Stimulated activated naive B cell treated with anti-CD40 and anti-IgM and Interleukin-4, amounts not matched to agents 10 μg/mL and 1 μg/mL and 100 μg/mL, for 72 hours (primary cell): ENCODE measurements at places on chromosomes 3 and 15.

- no peak for DNase-seq
Observed at GRCh38 chr15:72062319-72062718, 55.6 kb downstream of the MYO9A start.

DNA sequence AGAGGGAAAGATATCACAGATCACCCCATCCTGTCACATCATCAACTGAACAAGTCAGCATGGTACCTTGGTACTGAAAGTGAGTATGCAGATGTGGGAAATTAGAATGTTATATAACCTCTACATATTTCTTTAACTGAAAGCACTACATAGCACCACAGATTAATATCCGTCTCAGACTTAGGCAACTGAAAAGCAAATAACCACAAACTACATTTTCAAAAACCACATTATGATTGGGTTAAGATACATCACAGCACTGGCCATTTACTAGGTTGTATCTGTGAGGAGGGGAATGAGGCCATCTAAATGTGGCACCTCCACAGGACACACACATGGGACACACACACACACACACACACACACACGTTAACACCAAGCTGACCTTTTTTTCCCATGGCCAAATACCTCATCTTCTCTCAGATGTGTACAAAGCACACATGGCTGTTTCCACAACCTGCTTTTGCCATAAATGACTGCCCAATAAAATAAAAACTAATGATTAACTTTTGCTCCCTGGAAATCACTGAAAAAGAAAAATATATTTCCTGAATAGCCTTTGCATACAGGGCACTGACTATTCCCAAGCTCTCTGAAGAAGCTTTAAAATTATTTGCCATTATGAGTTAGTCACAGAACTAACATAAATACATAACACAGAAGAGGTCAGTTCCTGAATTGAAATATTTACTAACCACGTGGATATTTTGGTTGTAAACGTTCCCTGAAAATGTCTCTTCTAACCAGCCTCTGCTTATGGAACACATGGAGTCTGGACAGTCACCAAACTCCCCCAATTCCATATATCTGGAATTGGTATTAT lies 60.1 kb downstream of the SUMF1 start:
- DNase-seq = no peak

DNA sequence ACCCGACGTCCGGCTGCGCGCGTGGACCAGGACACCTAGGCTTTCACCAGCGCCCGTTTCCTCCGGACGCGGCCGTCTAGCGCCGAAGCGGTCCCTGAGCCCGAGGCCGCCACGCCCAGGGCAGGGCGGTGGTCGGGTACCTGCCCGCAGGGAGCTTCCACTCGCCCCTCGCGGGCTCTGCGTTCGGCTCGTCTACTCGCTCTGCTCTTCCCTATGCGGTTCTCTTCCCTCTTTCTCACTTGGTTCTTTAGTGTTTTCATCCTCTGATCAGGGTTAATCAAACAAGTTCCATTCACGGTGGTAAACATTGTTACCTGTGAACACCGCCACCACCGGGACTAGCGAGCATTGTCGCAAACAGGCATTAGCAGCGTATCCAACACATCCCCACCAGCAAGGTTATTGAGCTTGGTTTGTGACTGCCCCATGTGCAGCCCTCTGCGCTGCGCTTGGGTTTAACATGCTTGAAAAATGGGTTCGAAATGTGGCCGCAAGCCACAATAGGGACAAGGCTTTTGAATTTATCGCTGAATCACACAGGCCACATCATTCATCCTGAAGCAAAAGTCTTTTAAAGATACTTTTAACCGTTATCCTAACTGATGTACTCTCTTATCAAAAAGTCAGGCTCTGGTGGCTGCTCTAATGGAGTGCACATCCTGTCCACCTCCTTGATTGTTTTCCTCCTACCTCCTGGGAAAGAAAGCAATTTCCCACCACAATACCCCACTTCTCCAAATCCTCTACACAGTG lies 843 bp upstream of the CD47 start:
- no peak for DNase-seq

DNA sequence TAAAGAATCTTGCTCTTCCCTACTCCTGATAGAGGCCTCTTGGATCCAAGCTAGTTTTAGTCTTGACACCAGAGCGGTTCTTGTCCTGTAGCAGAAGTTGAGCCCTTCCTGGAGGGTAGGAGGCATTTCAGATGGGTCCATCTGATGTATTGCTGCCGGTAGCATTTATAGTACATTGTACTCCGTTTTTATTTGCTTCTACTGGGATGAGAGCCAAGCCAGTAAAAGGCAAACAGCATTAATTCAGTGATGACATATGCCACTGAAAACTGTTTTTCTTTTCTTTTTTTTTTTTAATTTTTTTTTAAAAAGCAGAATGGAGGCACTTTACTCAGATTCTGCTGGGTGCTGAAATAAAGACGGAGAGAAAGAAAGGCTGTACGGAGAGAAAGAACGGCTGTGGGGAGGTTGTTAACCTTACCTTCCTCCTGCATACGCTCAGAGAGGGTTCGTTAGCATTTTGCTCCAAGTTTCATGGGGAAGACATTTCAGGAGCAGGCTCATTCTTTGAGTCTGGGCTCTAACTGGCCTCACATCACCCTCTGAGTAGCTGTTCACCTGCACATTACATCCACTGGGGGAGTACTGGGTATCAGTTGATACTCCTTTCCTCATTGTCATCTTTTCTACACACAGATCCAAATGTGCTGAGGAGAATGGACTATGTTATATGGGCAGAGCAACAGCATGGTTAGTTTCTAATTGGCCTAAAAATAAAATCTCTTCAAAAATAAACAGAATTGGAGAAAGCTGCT lies 161.5 kb downstream of the FEZF2 start:
- DNase-seq = no peak

- no peak for DNase-seq
Observed at GRCh38 chr3:132867956-132868355, 145.7 kb upstream of the NPHP3 start.

GRCh38 chr3:110743202-110743601 lies 328.4 kb upstream of the NECTIN3 start:
- no peak for DNase-seq

DNA sequence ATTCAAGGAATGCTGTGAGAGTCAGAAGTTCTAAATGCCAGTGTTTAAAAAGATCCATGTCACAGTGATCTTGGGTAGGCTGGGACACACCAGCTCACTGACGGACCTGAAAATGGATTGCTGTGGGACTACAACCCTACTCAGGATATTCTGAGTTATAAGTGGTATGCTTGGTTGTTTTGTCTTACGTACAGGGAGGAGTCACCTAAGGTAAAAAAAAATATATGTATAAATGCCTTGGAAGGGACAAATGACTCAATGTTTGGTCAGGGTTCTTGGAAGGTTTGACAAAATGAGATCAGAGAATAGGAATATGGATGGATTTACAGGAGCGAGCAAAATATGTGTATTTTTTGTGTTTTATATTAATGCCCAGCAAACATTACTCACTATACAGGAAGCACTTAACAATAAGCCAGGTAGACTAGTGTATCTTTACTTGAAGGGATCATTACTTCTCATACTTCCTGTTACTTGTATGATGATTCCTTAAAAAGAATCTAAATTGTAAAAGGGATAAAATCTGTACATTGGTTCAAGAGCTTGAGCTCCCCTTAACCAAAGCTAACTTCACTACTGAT lies 767.3 kb downstream of the GBE1 start:
- DNase-seq = no peak

- DNase-seq = no peak
Observed at GRCh38 chr3:6779140-6779539, 81.8 kb upstream of the GRM7 start.

- DNase-seq = no peak
Observed at GRCh38 chr15:98525661-98526001, 122.7 kb upstream of the IGF1R start.

GRCh38 chr3:150409512-150410310 lies 1.6 kb downstream of the TSC22D2 start:
- peak; percentile 61 for DNase-seq

DNA sequence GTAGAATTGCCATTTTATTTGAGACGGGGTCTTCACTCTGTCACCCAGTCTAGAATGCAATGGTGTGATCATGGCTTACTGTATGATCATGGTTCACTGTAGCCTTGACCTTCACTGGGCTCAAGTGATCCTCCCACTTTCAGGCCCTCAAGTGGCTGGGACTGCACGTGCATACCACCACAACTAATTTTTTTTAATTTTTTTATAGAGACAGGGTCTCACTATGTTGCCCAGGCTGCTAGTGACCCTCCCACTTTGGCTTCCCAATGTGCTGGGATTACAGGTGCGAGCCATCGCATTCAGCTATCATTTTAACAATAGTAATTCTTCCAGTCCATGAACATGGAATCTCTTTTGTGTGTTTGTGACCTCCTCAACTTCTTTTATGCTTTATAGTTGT lies 11.9 kb downstream of the EPM2AIP1 start:
- DNase-seq = no peak

GRCh38 chr3:197595470-197596185 lies 39.9 kb upstream of the BDH1 start:
- DNase-seq = no peak

- DNase-seq = no peak
Observed at GRCh38 chr3:184503647-184504046, 57.9 kb upstream of the EPHB3 start.

DNA sequence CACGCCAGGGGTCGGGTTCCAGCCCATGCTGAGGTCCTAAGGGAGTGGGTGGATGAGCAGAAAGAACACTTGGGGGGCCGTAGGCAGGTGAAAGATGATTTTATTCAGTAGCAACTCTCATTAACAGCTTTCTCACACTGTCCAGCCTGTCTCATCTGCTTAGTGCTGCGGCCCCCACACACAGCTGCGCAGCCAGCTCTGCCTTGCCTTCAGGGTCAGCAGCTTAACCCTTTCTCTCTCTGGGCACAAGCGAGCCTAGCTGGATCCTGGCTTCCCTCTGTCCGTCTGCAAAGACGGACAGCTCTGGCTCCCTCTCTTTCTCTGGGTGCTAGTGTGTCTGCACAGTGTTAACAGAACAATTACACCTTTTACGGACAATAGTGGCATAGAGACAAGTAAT lies 21.3 kb downstream of the NPAP1 start:
- DNase-seq = no peak

DNA sequence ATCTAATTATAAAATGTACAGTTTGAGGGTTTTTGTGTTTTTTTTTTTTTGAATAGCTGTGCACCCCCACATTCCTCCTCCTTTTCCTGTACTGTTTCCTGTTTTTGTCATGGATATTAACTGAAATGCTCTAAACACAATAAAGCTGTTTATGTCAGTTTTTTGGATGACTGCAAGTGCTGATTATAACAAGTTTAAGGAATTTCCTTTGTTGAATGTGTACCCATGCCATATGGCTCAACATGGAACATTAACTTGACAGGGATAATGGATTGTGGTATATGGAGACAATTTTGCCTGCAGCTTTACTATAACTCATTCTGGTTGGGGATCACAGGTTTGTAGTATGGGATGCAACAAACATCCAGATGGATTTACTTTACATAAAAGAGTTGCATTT lies 216.4 kb downstream of the TCF12 start:
- no peak for DNase-seq

DNA sequence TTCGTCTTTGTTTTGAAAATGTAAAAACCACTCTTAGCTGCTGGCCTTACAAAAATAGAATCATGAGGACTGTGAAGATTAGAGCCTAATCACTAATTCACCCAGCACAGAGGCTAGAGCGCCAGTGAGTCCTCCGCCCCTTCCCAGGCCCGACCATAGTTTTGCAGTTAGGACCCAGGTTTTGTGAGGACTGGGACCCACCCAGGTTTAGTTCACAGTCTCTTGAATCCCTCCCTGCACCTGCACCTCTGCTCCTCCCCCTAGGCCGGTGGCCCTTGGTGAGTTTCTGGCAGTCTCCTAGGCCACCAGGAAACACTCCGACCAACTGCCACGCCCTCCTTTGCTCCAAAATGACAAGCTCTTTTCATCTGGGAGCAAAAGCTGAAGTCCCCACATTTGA lies 136.0 kb upstream of the CCDC54 start:
- DNase-seq = peak; percentile 2

DNA sequence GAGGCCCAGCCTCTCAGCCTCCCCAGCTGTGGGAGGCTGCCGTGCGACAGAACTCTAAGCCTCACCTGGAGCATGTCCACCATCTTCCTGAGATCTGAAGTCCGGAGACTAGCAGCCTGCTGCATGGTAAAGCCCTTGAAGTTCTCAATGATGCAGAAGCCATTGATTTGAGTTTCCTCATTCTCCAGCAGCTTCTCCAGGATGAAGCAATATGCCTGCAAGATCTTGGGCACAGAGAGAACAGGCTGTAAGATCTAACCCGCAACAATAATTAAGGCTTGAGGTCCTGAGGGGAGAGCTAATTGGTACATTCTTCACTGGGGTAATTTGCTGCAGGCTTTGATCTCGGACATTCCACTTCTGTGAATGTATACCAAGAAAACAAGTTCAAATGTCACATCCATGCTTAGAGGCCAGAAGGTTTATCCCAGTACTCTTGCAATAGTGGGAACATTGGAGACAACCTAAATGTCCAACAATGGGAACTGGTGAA lies 9.7 kb downstream of the RLBP1 start:
- no peak for DNase-seq

DNA sequence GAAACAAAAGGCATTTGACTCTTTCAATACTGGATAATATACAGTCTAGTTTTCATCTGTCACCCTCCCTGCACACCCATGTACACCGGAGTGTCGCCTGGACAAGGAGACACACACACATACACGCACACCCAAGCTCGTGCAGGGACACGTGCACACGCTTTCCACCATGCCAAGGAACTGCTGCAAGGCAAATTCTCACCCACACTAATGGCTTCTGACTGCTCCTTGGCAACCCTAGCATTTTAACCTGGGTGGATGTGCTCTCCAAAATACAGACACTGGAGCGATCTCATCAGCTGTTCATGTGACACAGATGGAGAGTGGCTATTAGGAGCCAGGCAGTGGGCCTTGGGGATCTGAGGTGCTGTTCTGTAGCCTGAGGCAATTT lies 61.6 kb downstream of the MEIS2 start:
- DNase-seq = no peak

- no peak for DNase-seq
Observed at GRCh38 chr15:75198560-75199356, 2.9 kb upstream of the C15orf39 start.

DNA sequence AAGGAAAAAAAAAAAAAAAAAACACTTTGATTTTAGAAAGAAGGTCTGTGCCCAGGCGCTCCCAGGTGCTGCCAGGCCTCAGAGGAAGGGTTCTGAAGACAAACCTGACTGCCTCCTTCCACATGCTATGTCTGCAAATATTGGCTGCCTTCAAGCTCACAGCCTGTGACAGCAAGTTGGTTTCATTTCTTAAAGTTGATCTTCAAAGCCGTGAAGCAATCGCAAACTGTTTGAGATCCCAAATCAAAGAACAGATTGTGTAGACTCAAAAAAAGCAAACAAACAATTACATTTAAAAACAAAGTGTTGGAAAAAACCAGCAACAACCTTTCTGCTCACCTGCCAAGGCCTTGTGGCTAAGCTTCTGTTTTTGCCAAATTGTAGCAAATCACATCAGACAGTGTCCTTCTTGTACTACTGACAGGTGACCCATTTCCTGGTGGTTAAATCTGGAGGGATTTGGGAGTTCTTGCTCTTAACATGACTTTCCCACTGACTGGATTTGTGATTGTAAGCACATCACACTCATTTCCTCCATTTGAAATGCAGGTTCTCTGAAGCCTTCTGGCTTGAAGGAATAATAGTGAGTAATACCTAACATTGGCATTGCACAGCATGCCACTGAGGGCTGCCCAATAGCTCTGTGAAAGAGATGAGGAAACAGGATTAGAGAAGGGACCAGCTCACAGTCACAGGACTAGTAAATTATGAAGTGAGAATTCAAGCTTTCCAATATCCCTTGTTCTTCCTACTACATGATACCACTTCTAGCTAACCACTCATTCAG lies 502.4 kb downstream of the LPP start:
- no peak for DNase-seq
